AG09319 (cell line): ENCODE measurements at places on chromosomes 16 and 17.

DNA sequence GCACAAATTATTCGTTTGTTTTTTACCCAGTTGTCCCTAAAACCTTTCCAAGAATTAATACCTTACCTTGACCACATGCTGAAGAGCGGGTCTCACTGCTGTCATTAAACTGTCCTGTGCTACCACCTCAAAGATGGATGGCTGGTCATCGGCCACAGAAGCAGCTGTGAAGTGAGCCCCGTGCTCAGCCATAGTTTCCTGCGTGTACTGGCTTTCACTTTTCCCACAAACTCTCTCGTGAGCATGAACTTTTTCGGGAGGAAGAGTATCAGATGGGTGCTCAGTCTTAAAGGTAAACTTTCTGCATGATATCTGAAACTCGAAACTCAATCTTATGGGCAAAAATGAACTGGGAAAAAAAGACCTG, 558 bp downstream of the PEX12 start:
- no peak for DNase-seq

DNA sequence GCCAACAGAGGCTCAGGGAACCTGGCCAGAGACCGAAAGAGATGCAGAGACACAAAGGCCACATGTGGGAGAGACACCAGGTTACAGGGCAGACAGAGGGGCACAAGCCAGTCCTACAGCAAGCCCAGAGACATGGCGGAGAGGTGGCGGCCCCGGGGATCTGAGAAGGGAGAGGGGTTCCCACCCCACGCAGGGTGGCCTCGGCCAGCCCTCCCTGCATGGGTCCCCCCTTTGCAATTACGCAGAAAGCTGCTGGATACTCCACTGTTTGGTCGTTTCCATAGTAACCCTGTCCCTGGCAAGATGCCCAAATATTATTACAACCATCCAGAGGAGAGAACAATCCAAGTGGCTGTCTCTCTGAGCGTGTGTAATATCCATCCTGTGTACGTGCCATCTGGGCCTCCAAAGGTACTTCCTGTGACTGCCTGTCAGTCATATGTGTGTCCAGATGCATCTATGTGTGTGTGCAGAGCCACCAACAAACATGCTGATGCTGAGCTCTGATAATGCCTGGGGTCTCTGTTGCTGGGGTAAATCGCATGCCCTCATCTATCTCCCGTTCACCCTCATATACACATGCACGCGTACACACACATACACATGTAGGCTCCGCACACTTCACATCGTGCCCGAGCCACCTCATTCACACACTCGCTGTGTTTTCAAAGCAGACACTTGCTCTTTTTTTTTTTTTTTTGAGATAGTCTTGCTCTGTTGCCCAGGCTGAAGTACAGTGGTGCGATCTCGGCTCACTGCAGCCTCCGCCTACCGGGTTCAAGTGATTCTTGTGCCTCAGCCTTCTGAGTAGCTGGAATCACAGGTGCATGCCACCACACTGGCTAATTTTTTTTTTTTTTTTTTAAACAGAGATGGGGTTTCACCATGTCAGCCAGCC, 5.5 kb downstream of the PCGF2 start:
- DNase-seq: peak; percentile 70

GRCh38 chr17:65886315-65887245, 305.4 kb downstream of the CEP112 start:
- DNase-seq: no peak

GRCh38 chr16:82793528-82794245, 166.9 kb downstream of the CDH13 start:
- no peak for DNase-seq

GRCh38 chr17:3915581-3915994, 677 bp downstream of the P2RX1 start:
- no peak for DNase-seq

DNA sequence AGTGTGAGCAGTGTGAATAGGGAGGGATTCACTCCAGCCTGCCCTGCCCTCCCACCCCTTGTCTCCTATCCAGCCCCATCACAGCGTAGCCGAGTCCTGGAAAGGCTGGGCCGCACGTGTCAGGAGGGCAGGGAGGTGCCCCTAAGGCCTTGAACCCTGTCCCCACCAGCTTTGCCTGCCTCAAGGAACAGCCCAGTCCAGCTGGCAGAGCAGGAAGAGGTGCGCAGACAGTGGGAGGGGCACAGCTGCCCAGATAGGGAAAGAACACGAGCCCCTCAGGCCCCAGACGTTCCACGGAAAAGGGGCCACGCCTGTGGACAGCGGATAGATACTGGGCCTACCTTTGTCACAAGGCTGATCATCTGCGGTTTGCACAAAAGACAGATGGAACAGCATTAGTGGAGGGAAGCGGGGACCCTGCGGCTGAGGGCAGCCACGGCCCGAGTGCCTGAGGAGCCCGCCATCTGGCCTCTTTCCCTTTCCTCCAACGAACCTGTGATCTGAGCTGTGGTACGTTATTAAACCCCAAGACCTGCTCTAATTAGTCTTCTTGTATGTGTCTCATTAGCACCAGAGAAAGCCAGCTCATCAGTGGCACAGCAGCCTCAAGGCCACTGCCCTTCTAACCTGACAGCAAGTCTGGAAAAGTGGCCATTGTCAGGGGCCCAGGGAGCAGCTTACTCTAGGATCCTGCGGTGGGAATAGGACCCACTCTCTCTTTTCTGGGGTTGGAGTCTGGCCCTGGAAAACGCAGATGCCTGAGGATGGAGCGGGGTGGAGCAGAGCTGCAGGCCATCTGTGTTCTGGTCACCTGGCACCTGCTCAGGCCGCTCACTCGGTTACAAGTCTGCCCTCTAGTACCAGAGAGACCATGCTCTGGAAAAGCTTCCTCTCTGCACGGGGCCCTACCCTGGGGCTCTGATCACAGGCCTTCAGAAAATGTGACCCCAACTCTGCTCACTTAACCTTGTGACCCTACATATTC, 16.3 kb downstream of the MPP3 start:
- DNase-seq: no peak

DNA sequence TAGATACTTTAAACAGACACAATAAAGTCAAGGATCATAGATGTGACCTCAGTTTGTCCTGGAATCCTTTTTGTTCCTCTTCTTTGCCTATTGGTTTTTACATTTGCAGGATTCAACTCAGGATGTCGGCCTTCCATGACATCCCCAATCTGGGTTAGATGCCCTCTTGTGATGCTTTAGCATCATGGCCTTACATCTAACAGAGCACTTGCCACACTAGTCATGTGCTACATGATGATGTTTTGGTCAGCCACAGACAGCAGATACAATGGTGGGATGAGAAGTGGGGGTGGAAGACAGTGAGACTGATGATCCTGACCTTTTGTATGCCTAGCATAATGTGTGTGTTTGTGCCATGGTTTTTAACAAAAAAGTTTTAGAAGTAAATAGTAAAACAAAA, 1.8 kb upstream of the SYNRG start:
- DNase-seq: no peak

- no peak for DNase-seq
These were observed 2.1 kb downstream of the FOXF1 start for GRCh38 chr16:86512301-86512859.

DNA sequence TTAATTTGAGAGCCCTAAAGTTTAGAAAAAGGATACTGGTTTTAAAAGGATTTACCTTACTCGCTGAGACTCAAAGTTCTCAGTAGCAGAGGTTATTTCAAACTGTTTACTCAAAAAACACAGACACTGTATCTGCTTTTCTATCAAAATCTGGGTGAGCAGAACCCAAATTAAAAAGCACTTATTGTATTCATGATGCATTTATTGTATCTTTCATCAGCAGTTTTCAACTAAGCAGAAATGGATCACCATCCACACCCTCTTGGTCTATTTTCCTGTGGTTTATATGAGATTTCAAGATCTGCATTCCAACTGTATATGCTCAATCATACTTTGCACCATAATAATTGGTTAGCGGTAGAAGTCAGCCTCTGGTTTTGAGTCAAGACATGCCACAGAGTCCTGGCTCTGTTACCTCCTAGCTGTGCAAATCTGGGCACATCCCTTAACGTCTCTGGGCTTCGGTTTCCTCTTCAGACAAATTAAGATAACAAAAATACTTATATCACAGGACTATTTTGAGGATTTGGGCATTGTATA, 109.5 kb downstream of the ASIC2 start:
- DNase-seq: peak; percentile 3

GRCh38 chr16:71626018-71626857, at the start of gene MARVELD3:
MARVELD3 (plus strand) TSS chr16:71626184; CDS start chr16:71626230, 46 bp downstream.
- no peak for DNase-seq

DNA sequence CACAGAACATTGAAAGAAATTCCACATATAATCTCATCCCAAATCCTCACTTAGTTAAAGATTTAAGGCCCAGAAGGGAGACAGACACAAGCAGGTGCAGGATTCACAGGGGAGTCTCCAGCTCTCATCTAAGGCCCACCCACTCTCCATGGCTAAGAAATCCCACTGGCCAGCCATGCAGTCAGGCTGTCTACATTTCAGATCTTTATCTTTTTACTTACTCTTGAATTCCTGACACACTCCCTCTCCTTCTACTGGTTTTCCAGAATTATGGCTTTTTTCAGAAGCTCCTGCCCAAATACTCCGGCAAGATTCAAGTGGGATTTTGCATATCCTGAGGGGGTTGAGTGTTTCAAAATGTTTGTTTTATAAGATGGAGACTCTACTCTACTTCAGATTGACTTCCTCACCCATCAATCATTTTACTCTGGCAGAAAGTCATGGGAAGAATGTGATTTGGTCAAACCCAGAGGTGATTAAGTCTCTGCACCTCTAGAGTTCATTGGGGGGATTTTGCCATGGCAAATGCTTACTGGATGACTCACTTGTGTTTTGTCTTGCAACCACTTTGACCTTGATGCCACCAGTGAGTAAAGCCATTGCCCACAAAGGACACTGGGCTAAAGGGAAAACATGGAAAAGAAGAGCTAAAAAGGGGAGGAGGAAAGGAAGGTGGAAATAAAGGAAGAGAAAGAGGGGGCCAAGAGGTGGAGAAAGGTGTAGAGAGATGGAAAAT, 688.8 kb upstream of the SALL1 start:
- no peak for DNase-seq

DNA sequence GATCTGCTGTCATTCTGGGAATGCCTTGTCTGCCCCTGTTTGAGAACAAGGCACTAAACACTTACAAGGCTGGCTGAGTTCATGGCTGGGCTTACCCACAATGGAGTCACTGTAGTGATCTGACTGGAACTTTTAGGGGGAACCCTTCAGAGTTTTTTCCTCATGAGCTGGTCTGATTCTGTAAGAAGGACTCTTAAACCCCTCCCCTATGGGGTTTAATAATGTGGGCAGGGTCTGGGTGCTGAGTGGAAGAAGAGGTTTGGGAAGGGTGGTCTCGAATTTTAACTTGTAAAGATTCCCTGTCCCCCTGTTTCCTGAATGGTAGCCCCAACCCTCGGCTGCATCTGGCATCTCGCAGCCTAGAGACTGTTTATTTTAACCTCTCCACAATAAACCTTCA, 30.6 kb downstream of the OSBPL7 start:
- DNase-seq: no peak

GRCh38 chr17:37841232-37841631, 83.0 kb upstream of the TBC1D3K start:
- no peak for DNase-seq

- DNase-seq: no peak
These were observed 1.4 kb downstream of the WWP2 start for GRCh38 chr16:69763599-69763942.

GRCh38 chr16:84864326-84864955, 44.7 kb downstream of the CRISPLD2 start:
- DNase-seq: no peak

- no peak for DNase-seq
These were observed 269.7 kb downstream of the SEC14L1 start for GRCh38 chr17:77410470-77410869.

GRCh38 chr16:12210925-12211869, 234.7 kb downstream of the SNX29 start:
- no peak for DNase-seq

DNA sequence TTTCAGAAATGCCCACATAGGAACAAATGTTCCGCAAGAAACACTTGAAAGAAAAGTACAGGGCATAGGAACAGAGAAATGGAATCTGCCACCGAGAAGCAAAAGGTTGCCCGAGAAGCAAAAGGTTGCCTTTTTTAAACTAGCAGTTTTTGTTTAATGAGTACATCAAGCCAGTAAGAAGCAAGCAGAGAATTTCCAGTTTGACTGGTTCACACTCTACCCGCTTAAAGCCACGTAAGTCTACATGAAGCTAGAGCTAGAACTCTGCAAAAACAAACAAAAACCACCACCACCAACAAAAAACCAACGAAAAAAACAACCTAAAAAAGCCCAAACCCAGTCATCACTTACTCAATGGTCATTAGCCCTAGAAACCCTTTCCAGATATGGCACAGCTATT, 144.3 kb downstream of the MAP2K6 start:
- DNase-seq: no peak

- no peak for DNase-seq
These were observed 33.9 kb upstream of the MLKL start for GRCh38 chr16:74734361-74735161.

GRCh38 chr17:3956327-3956957, 7.8 kb downstream of the ATP2A3 start:
- DNase-seq: no peak

- DNase-seq: no peak
These were observed 84.9 kb upstream of the SDK2 start for GRCh38 chr17:73729101-73729500.

- DNase-seq: no peak
These were observed 43.8 kb downstream of the SLC6A2 start for GRCh38 chr16:55699616-55700015.

GRCh38 chr17:17053446-17054379, 11.5 kb downstream of the MPRIP start:
- no peak for DNase-seq

DNA sequence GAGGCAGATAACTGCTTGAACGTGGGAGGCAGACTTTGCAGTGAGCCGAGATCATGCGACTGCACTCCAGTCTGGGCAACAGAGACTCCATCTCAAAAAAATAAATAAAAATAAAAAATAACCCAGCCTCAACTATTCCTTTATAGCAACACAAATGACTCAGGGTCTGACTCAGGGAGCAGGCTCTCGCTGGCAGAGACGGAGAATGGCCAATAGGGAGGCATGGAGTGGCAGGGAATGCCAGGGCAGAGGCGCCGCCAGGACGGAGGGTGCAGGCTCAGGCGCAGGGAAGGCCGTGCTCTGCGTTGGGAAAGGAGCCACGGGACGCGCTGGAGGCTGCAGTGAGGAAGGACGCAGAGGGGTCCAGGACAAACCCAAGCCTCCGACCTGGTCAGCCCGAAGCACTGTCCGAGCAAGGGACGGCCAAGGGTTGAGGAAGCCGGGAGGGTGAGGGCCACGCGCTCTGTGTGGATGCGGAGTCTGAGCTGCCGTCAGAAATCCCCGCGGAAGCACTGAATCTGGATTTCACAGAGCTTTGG, 40.3 kb downstream of the PKD1 start:
- no peak for DNase-seq
